ENCODE measurements at places on chromosomes 6 and 20.

DNA sequence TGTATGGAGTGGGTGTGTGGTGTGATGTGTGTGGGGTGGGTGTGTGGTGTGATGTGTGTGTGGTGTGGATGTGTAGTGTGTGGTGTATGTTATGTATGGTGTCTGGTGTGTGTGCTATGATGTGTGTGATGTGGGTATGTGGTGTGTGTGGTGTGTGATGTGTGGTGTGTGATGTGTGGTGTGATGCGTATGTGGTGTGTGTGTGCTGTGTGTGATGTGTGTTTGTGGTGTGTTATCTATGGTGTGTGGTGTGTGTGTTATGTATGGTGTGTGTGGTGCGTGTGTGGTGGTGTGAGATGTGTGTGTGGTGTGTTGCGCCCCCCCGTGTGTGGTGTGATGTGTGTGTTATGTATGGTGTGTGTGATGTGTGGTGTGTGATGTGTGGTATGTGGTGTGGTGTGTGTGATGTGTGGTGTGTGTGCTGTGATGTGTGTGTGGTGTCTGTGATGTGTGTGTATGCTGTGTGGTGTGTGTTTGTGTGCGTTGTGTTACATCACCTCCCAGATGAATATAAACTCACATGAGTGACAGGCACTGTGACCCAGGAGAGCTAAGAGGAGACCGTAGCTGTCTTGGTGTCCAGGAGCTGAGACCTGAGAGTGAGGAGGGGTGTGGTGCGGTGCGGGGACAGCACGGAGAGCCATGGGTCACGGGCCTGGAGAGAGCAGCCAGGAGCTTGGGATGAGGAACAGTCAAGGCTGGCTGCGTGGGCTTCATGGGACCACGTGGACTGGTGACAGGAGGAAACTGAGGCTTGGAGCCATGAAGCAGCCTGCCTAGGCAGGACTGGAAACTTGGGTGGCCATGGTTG, 8.8 kb downstream of the DLGAP4 start:
- DNase-seq, result no peak

- DNase-seq, result no peak
Observed at GRCh38 chr6:163637524-163637923, 223.0 kb downstream of the QKI start.

DNA sequence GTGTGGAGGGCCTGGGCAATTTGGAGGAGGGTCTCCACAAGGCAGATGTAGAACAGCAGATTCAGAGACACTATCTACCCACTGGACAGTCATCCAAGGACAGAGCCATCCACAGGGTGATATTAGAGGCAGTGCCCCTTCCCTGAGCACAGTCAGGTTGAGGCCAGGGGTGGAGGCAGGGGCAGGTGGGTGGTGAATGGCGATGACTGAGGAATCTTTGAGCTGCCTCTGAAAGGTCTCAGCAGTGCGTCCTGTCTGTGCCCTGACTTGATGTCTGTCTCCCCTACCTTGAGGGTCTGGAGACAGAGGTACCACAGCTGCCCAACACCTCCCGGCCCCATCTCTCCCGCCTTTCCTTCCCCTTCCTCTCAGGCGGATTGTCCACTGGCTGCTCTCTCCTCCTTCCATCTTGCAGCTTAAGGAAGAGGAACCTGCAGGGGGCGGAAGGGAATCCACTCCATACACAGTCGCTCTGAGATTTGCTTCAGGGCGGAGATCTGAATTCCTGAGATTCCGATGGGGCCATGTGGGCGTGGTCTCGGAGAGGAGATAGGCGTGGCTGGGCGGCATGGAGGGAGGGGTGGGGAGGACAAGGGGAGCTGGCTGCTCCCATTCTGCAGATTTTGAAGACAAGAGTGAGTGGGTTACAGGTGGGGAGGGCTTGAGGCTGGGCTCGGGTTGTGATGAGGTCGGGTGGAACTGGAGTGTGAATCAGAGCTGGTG, 1.7 kb downstream of the MUCL3 start:
- DNase-seq, result peak; percentile 60

GRCh38 chr20:50933589-50933988, 2.4 kb upstream of the ADNP start:
- DNase-seq, result no peak

DNA sequence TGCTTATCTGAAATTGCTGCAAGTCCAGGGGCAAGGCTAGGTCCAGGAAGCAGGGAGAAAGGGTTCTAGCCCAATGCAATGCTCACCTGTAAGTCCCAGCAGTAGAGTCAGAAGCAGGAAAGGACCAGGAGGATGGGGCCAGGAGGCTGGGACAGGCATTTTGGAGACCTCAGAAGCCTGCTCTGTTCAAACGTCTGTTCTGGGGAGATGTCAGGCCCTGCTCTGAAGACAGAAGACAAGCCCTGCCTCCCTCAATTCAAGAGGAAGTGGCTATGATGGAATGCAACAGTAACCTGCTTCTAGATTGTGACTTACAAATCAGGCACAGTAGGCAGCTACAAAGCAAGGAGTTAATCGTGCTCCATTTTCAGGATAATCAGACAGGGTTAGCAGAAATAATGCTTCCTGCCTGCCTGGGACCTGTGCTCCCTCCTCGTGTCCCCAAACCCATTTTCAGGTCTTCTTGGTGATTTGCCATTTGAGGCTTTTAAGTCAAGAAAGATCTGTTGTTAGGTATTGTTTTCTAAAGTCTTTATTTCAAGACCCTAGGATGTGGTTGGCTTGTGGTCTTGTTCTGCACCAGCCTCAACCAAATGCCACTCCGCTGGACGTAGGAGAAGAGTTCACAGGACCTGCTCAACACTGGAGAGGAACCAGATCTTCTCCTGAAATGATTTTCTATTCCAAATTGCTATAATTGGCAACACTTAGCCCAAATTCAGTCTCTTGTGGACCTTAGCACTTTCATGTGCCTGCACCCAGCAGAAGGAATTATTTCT, at the start of gene SIRPG:
Gene SIRPG (minus strand): TSS at position 224 of the 779 bp plus-strand sequence. CDS start 65 bp downstream, at position 159.
- DNase-seq, result no peak

GRCh38 chr20:47133809-47134456, 222.6 kb downstream of the ZMYND8 start:
- DNase-seq, result peak; percentile 61

DNA sequence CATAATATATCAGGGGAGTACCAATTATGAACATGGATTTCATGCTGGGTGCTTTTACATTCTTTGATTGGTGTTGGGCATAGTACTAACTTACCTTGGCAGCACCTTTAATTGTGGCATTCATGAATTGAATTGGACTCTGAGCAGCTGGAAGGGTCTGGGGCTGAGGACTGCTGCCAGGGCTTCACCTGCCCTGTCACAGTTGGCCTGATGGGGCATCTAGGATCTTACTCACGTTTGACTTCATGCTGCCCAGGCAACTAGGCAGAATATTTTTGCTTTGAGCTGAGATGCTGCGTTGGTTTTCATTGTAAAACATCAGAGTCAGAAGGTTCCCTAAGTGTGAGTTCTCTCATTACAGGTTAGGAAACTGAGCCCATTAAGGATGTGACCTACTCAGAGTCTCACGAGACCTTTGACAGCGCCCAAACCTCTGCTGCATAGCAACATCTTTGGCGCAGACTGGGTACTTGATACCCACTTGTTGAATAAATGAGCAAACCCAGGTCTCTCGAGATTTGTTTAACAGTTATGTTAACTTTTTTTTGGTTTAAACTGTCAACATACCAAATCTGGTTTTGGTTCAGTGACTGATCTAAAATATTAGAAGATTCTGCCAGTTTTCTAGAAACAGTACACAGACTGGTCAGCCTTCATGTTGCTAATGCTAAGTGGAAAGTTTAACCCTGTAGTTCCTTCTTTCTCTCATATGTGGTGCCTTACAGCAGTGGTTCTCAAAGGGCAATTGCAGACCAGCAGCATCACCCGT, 104.9 kb downstream of the TCP11 start:
- DNase-seq, result no peak

DNA sequence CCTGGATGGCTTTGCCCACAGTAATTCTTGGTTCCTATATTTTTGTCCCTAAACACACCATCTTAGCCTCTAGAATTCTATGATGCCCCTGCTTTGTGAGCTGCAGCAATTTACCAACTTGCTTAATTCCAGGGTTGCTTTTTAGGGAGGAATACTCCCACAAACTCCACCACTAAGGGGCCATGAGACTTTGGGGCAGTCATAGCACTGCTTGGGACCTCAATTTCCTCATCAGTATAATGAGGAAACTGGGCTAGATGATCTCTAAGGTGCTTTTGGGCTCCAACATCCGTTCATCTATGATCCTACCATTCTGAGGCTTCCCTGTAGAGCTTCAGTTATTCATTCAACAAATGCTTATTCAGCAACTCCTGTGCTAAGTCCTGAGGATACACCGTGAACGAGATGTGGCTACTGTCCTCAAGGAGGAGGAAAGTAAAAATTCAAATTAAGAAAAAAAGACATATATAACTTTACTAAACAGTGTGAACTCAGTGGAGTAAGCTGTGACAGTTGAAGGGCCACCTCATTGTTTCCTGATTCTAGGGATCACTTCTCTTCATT, 75.3 kb downstream of the PRDM1 start:
- DNase-seq, result no peak

Data from WERI-Rb-1 (cell line).